ENCODE measurements at places on chromosomes 13 and 19.
A peak's percentile ranks its signal among the peaks of the same experiment; 100 is the strongest.

- no peak for DNase-seq
These were observed 22.1 kb downstream of the SPART start for GRCh38 chr13:36323951-36324566.

- DNase-seq = no peak
These were observed 158.9 kb upstream of the SGCG start for GRCh38 chr13:23021906-23022305.

- DNase-seq = no peak
These were observed 8.4 kb upstream of the UFM1 start for GRCh38 chr13:38341149-38341692.

DNA sequence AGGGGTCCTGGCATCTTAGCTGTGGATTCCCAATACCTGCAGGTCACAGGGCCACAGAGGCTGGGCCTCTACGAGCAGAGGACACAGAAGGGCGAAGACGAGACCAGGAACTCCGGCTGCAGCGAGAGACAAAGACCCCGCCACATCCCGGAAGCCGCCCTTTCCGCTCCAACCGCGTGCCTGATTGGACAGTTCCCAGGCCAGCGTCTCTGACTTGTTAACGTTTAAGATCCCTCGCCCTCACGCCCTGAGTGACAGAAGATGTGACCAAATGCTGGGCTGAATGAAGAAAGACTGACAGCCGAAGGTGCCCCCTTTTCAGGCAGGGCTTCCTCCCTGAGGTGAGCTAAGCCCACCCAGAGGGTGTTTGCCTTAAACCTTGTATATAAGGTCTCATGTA is at the start of gene ZNF98:
Gene ZNF98, minus strand, starts transcription at position 136 of the 400 bp plus-strand sequence. Its CDS starts 122 bp downstream, at position 14.
- DNase-seq = no peak

DNA sequence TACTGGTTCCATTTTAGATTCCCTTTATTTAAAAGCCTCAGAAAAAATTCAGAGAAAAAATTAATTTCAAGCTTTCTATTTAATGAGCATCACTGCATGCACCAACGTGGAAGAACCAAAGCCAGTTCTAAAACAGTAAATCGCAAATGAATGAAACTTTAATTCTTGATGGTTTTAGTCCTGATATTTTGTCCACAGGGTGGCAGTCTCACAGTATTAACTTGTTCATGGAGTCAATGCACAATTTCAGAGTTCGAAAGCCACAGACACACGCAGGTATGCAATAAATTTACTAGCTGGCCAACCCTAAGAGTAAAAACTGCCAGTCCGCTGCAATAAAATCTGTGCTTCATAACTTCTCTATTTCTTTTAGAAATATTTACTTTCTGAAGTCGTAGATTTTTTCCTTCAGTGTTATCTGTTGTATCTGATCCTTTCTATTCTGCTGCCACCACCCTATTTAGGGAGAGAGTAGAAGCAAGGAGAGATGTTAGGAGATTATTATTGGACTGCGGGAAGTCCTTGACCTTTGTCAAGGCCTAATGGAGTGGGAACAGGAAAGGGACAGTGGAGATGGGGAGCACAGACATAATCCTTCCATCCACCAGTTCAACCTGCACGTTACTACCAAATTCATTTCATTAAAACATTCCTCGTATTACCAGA is 7.0 kb upstream of the WBP4 start:
- DNase-seq = no peak

- no peak for DNase-seq
These were observed 93.4 kb downstream of the COL4A1 start for GRCh38 chr13:110213461-110214074.

GRCh38 chr19:10137751-10138682 is 18.3 kb upstream of the EIF3G start:
- DNase-seq = no peak

DNA sequence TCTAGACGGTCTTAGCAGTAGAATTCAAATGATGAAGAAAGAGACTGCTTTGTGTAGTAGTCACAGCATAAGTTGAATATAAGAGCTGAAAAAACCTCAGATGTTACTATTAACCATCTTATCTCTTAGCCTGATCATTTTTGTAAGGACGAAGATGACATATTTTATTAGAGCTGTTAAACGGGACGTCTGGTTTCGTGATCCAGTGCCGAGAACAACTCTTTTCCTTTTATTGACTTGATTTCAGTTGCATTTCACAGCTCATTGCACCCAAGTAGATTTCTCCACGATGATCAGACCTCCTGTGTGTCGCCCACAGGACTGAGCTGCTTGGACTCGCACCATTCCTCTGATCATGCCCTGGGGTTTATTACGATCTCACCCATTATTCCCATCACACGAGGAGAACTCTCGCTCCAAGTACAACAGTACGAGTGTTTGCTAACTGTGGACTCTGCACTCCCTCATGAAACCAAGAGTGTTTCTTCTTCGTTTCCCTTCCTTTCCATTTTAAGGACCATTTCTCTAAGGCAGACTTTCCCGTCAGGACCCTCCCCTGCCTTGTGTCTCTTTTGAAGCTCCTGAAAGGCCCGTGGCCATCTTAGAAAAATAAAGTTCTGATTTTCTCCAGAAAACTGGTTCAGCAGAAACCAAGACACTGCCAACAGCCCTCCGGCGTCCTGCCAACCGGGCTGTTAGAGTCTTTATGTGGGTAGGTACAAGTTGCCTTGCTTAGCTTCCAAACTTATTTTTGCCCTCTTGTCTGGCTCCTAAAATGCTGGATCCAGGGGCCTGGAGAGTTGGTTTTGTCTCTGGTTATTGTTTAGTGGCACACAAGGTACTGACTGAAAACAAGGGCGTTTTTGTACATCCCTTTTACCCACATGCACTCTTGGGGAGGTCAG is 48.2 kb upstream of the RNF113B start:
- DNase-seq = no peak

- DNase-seq = no peak
These were observed 385.1 kb downstream of the IRS2 start for GRCh38 chr13:109401307-109401706.

DNA sequence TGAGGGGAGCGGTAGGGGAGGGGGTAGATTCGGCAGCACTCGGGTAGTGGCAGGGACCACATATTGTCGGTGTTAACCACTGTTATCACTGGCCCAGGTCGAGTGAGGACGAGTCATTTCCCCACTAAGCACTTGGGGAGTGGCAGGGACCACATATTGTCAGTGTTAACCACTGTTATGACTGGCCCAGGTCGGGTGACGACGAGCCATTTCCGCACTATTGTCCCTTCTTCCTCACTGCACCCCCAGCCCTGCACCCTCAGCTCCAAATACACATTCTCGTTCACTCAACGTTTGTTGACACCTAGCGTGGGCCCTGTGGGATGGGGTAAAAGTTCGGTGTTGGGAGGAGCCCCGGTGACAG is 467 bp upstream of the CLN5 start:
- DNase-seq = no peak

- no peak for DNase-seq
These were observed 4.3 kb downstream of the SPRED3 start for GRCh38 chr19:38392707-38393308.

- peak; percentile 67 for DNase-seq
These were observed 134.3 kb downstream of the KDM4B start for GRCh38 chr19:5103061-5103701.

DNA sequence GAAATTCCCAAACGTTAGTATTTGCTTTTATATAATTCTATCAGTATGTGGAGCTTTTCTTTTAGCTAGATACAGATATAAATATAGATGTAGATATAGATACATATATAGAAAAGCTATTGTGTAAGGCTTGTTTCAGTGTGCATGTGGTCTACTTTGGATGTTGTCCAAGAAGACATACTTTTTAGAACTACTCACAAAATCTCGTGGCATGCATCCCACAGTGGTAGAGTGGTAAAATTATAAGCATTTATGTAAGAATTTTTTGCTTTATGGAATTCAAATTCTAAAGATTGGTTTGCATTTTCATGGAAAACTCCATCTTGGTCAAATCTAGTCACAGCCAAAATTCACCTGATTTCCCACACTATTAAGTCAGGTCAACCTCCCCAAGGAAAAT is 880.4 kb downstream of the EFNB2 start:
- DNase-seq = no peak

- DNase-seq = no peak
These were observed 62.4 kb downstream of the GPC6 start for GRCh38 chr13:93289053-93289452.

DNA sequence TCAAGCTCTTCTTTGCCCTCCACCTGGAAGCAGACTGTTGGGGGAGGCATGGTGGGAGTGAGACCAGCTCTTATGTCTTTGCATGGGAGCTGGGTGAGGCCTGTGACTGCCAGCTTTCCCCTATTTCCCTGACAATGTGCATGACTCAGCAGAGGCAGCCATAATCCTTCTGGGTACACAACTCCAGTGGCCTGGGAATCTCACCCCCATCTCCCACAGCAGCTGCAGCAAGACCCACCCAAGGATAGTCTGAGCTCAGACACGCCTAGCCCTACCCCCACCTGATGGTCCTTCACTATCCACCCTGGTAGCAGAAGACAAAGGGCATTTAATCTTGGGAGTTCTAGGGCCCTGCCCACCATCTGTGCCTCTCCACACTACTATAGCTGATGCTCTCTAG is 41.4 kb upstream of the FGF14 start:
- DNase-seq = no peak

DNA sequence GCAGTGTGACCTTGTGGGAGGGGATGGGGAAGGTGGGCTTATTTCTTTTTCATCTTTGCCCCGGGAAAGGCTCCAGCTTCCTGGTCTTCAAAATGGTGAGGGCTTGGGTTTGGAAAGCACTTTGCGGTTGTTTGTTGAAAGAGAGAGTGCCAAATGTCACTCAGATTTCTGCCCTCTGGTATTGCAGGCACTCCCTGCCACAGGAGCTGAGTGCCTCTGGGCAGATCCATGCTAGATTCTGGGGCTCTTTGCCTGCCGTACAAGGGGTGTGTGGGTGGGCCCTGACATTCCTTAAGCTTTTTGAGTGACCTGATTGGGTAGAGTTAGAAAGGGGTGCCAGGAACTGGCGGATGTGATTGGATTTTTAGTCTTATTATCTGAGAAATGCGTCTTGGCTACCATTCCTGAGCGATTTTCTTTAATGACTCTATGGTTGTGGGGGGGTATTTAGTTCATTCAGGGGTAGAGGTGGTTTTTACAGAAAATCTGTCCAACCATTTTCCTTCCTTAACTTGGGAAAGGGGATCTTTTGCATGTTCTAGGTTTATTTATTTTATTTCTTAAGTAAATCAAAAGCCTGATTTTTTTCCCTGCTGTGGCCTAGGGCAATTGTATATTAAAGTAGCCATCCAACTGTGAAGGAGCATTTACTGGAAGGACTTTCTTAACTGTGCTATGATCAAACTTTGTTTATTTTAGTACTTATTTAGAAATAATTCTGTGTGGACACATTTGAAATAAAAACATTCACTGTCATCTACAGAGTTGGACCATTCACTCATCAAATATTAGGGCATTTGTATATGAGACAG is 3.2 kb downstream of the ARHGAP35 start:
- DNase-seq = no peak

- DNase-seq = no peak
These were observed 2.3 kb upstream of the ADAMTS10 start for GRCh38 chr19:8612807-8613171.

GRCh38 chr19:34482380-34483250 is 1.1 kb downstream of the WTIP start:
- no peak for DNase-seq

DNA sequence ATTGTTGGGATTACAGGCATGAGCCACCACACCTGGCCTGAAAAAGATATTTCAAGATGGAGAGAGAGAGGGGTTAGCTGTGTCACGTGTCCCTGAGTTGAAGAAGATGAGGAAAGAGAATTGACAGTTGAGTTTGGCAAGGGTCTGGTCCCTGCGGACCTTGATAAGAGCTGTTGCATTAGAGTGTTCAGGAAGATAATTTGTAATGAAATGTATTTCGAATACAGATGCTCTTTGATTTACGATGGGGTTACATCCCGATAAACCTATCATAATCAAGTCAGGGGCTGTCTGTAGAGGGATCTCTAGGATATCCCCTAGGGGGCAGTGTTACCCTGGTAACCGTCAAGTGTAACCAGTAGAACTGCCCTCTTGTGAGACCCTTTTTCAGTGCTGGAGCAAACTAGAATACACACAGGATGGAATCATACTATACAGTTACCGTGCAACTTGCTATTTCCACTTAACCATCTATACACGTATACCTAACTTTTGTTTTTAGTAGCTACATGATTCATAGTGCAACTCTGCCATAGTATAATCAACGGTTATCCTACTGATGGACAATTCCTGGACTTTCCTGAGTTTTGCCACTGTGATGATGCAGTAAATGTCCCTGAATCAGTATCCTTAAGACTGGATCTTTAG is 1.5 kb upstream of the ELOF1 start:
- DNase-seq = no peak

DNA sequence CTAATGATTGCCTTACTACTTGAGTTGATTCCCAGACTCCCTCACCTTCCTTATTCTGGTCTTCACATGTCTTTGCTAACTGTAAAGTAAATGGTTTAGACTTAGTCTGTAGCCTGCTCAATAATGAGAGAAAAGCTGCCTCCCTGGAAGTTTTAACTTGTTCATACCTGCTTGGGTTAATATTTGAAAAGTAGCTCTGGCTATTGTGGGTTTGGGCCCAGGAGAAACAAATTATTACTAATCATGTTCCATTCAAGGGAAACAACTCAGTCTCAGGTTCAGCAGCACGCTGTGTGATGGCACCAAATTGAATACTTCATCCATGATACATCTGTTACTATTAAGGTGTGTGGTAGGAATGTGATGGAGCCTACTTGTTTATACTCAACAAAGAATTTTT is 75.0 kb downstream of the ZMYM2 start:
- no peak for DNase-seq

DNA sequence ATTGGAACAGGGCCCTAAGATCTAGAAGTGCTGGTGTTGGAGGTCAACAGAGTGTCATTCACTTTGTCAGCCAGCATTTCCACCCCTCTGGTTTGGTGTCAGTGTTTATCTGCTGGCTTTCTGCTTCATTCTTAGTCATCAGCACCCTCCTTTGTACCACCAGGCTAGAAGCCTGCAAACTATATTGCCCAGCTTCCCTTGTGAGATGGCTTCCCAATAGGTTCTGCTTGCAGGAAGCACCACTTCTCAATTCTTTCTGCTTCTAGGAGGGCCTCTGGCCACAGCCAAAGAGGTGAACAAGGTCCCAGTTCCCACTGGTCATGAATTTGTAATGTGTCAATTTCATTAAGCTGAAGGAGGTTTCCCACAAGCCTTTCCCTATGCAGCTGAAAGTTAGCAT is 36.4 kb upstream of the CALM3 start:
- DNase-seq = no peak

DNA sequence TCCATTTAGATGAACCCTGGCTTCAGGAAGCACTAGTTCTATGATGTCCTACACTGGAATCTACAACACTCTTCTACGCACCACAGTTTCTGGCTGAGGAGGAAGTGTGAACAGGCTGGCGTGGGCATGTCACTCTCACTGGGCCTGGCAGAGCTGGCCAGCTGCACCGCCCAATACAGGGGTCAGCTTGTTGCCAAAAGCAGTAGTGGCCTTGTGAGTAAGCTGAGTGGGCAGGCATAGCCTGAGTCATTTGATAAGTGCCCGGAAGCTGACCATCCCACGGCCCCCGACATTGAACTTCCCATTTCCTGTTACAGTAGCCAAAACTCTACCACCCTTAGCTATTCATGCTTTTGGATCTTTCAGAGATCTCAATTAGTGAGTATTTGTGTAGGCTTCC is 240.9 kb upstream of the SERP2 start:
- DNase-seq = no peak

GRCh38 chr13:35598233-35598632 is 121.7 kb upstream of the MAB21L1 start:
- no peak for DNase-seq

Measured in NCI-H1048 (cell line).